CD4-positive, alpha-beta T cell treated with Interleukin-15 for 4 hours (primary cell): ENCODE measurements at places on chromosomes 11 and 22.

DNA sequence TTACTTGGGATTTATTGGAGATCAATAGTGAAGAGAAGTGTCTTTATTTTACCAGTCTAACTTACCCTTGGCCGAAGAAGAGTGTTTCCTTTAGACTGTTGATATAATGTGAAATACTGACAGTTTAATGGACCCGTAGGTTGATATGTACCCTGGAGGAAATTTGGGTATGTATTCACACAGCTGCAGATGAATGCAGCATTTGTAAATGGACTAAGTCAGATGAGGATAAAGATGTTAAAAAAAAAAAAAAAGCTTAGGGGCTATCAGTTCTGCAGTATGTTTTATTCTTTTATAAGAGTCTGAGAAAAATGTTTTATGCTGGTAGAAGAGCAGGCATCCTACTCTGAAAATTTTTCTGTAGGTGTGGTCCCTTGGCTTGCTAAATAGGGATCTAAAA lies 2.7 kb downstream of the REXO2 start:
- no peak for DNase-seq

GRCh38 chr11:71936825-71937224 lies 8.0 kb downstream of the RNF121 start:
- no peak for DNase-seq

DNA sequence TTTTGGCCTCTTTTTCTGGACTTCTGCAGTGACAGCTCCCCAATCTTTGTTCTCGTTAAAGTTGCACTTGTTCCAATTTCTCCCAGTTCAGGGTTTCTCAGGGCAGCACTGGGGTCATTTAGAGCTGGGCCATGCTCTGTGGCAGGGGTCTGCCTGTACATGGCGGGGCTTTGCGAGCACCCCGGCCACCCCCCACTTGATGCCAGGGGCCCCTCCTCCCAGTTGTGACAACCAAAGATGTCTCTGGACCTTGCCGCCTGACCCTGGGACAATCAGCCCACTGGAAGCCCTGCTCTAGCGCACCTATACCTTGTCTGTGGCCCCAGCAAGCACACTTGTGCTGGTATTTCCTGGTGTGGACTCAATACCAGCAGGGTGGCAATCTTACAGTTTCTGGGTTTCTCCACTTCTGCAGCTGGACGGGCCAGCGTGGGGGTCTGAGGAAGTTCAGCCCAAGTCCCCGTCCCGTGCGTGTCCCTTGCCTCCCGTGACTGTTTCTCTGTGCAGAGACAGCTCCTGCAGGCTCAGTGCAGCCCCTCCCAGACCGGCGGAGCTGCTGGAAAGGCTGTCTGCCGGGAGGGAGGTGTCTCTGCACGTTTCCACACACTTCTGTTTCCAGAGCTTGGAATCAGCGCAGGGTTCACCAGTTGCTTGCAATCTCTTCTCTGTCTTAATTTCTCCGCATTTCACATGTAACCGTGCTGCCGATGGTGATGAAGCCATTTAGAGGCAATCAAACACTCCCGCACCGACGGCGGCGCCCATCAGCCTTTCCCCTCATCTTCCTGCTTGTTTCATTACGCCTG lies 1328.9 kb downstream of the BRD1 start:
- DNase-seq = no peak

GRCh38 chr11:133306019-133306418 lies 226.3 kb downstream of the OPCML start:
- no peak for DNase-seq

DNA sequence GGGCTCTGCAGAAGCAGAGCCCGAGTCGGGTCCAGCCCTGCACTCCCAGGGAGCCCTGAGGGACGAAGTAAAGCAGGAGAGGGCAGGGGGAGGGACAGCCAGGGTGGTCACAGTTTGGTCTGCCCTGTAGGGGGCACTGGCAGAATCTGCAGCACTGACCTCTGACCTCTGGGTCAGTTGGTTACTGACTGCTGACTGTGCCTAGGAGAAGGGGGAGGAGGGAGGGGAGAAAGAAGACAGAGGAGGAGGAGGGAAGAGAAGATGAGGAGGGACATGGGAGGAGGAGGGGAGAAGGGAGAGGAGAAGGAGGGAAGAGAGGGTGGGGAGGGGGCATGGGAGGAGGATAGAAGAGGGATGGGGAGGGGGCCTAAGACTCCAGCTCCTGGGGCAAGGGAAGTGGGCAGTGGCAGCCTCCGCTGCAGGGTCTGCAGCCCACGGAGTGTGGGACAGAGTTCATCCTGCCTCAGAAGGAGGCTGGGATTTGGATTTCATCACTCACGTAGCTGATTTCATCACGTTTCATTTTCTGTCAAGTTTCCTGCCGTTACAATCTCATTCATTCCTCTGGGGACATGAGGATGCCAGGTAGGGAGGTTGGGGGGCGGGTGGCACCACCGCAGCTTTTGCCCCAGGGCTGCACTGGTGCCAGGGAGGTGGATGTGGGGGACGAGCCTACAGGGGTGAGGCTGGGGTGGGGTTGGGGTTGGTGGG lies 55.2 kb downstream of the FLRT1 start:
- DNase-seq = no peak

- DNase-seq = no peak
Observed at GRCh38 chr22:37186997-37187522, 987 bp downstream of the C1QTNF6 start.

DNA sequence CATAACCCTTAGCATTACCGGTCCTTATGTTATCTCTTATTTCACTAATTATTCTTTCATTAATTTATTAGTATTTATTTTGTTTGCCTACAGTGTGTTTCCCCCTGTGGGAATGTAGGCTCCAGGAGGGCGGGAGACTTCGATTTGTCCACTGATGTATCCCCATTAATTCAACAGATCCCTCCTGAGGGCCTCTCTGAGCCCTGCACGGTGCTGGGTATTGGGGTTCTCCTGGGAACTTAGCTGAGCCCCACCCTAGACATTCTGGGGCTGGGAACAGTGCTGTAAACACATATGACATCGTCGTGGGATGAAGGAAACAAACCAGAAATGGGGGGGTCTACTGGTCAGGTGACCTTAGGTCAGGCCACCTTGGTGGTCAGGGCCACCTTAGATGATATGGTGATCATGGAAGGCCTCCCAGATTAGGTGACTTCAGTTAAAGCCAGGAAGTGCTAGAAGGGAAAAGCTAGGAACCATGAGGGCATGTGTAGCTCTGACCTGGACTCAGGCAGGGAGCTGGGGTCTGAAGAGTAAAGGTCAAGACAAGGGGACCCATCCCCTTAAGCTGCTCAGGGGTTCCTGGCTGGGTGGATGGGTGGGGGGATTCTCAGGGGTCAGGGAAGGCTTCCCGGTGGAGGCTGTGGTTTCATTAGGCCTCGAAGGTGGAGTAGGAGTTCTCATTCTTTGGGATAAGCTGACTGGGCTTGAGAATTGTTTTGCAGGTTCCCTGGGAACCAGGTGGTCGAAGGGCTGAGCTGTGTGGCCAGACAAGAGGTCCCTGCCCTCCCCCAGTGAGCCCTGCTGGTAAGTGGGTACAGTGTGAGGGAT lies 1.0 kb downstream of the PHETA2 start:
- no peak for DNase-seq
